Peyer's patch (tissue), 4 donors: ENCODE measurements at places on chromosomes 7 and 10. TPM values are rescaled to one million over a fixed set of nuclear protein-coding genes. Genes with fewer than 3 reads are reported as not detected.

Gene PDE1C
- total RNA-seq: 3.6 TPM

Gene IGFBP1
- total RNA-seq: not detected

Gene ELOVL3
- total RNA-seq: not detected

Gene RADIL
- total RNA-seq: 6.6 TPM

Gene TUBB8
- not detected for total RNA-seq

Gene CELF2
- total RNA-seq: 48.7 TPM

Gene BCCIP
- 20.0 TPM for total RNA-seq

Gene IL6
- 5.0 TPM for total RNA-seq

Gene CALCR
- total RNA-seq: not detected

Gene FAM13C
- 47.9 TPM for total RNA-seq

Gene SEPTIN14
- not detected for total RNA-seq

DNA sequence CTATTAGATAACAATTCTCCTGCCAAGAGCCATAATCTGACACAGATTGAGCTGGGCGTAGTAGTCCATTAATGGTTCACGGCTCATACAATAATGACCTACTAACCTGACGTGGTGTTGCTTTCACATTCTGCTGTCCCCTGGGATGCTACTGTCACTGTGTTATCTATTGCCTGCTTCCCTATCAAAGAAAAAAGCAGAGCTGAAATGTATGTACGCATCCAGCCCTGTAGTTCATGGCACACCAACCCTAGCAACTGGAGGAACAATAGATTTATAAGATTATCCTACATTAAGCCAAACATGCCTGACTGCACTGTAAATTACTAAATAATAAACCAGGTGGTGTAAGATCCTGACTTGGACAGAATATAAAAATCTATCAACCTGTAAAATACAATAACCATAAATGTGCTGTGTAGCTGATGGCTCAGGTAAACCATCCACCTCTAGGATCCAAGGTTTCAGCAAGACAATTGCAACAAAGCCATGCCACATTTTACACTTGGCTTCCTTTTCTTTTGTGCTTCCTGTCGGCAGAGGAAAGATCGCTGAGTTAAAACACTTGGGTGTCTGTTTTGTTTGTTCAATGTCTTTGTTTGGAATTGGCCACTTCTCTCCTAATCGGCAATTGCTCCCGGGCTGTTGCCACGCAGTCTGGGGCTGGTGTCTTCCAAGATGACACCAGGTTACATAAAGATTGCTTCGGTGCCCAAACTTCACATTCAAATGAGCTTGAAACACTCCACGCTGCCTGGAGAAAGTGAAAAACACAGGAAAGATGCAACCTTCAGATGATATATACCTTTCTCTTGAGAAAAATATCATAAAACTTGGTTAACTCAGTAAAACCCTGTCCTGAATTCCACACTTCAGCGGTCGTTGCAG lies 143.9 kb upstream of the MGMT start:
- DNase-seq: no peak

- DNase-seq: no peak
Measured at GRCh38 chr7:55912748-55913158, 25.5 kb downstream of the ZNF713 start.

DNA sequence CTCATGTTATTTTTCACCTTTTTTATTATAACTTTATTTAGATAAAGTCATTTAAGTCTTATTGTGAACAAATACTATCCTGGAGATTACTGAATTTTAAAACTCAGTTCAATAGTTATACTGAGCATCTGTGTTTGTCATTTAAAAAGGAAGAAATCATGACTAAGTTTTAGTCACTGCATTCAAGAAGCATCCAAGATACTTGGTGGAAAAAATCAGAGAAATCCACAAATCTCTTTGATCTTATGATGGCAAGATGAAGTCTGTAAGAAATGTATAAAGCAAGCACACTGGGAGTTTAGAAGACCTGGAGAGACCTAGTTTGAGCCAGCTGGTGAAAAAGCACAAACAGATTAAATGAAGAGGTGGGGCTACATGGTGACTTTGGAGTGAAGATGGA lies 529.8 kb upstream of the IGFBP3 start:
- no peak for DNase-seq

GRCh38 chr7:112140600-112140999 lies 65.6 kb downstream of the DOCK4 start:
- DNase-seq: no peak

GRCh38 chr7:87128861-87129267 lies 23.4 kb upstream of the DMTF1 start:
- no peak for DNase-seq

DNA sequence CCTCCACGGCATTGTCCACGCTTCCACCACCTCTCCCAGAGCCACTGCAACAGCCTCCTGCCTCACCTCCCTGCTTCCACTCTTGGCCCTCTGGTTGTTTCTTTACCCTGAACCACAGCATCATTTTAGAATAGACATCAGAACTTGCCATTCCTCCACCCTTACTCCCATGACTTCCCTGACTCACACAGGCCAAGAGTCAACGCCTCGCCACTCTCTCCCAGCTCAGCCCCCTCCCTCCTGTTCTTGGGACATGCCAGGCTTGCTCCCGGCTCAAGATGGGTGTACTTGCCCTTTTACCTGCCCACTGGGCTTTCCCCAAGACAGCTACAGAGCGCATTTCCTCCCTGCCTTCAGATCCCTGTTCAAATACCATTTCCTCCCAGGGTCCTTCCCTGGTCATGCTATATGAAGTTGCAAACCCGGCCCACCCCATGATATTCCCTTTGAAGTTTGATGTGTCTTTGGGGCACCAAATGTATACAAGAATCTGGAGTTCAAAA lies 429.1 kb downstream of the RPS24 start:
- DNase-seq: peak; percentile 15

GRCh38 chr10:114684084-114684821 lies 26.2 kb upstream of the ABLIM1 start:
- DNase-seq: no peak

GRCh38 chr10:66627156-66627555 lies 298.7 kb upstream of the LRRTM3 start:
- DNase-seq: no peak

DNA sequence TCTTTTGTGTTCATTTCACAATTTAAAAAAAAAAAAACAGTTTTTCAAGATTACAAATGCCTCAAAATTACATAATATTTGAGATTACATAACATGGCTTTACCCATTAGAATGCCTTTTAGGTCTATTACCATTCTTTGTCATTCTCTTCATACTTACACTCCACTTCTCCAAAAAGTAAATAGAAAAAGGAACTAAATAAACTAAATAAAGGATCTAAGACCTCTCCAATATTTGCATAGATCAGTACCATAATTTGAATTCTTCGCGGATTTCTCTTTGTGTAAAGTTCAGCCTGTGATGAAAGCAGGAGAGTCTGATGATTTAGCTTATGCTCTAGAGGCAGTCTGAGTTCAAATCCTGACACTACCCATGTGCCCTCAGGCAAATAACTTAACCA lies 56.4 kb upstream of the C1GALT1 start:
- DNase-seq: no peak

GRCh38 chr10:126250045-126250444 lies 138.2 kb downstream of the ADAM12 start:
- no peak for DNase-seq

- no peak for DNase-seq
Measured at GRCh38 chr7:142434666-142435167, 176.9 kb upstream of the PRSS58 start.

DNA sequence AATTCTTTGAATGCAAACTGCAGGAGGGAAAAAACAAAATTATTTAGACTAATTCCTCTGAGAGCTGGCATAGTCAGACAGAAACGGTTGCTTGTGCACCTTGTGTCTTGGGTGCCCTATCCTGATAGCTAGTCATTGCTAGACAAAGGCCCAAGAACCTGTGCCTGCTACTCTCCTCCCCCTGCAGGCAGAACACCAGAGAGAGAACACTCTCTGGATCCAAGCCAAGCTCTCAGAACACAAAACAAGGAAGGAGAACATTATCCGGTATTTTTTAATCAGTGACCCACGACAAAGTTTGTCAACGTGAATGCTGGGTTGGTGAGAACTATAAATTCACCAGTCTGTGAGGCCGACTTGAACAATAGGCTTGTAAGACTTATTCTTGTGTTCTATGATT lies 18.8 kb upstream of the PPP1R9A start:
- no peak for DNase-seq

DNA sequence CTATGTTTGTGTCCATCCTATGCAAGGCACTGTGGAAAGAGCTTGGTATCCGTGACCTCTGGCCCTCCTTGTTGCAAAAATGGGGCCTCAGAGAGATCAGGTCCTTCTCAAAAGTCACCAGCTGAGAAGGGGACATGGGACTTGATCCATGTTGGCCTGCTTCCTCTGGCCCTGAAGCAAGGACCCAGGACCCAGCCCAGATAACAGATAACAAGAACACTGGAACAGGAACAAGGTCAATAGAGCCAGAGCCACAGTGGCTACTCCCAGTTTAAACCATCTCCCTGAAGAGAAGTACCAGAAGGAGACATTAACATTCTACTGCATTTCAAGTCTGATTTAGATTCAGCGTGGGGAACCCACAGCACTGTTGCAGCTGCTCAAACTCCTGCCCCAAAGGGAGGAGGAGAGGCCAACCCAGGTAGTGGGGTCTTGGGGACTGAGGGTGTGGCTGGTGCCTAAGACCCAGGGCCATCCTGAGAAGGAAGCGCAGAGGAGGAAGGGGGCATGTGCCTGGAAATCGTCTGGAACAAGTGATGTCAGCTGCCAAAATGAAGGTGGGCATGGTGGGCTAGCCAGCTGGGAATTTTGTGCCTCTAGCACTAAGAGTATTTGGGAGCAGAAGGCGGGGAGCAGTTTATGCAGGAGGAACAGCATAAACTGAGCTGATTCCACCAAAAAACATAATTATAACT lies 61.2 kb downstream of the VSTM4 start:
- no peak for DNase-seq

DNA sequence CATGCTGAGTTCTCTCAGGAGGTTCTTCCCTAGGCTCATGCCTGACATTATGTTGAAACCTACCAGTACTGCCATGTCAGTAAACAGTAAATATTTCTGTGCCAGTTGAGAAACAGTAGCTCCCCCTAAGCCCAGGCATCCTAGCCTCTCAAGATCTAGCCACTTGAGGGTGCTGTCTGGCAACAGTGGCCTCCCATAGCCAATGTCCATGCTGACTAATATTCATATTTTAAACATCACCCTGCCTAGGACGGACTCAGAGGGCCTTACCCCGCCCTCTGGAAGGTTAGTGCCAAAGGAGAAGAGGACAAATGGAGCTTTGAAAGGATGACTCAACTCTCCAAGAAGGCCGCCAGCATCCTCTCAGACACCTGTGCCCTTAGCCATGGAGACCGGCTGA lies 7.7 kb downstream of the ACSM6 start:
- no peak for DNase-seq

DNA sequence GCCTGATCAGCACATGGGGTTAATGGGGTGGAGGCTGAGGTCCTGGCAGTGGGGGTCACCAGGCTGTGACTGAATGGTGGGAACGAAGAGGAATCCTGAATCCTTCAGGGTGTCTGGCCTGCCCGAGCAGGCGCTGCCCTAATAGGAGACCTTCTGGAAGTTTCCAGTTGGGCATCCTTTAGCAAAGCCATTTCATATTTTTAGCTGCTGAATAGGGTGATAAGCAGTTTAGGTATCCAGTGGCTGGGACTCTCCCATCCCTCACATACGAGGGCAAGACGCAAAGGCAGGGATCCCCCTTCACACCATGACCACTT lies 159.3 kb downstream of the SH3PXD2A start:
- DNase-seq: no peak

DNA sequence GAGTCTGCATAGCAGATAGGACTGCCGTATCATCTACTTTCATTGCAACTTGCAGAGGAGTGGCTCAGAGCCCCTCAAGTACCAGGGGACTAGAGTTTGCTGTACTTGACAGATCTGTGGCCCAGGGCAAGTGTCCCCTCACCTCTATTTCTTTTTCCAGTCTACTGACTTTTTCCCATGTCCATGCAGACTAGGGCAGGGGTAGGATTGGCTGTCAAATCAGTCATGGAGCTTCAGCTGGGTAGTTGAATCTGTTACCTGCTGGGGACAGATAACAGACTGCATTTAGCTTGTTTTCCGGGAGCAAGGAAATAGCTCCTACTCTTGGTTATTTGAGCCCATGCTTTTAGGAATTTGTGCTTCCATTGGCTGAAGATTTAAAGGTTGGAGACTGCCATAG lies 121.0 kb upstream of the CDK13 start:
- DNase-seq: no peak
